Kidney (tissue), 22 donors: ENCODE measurements at places on chromosomes 11 and 22. TPM values are rescaled to one million over a fixed set of nuclear protein-coding genes. Genes with fewer than 3 reads are reported as not detected.

Gene DRICH1
- 1.3 TPM for polyA plus RNA-seq

DNA sequence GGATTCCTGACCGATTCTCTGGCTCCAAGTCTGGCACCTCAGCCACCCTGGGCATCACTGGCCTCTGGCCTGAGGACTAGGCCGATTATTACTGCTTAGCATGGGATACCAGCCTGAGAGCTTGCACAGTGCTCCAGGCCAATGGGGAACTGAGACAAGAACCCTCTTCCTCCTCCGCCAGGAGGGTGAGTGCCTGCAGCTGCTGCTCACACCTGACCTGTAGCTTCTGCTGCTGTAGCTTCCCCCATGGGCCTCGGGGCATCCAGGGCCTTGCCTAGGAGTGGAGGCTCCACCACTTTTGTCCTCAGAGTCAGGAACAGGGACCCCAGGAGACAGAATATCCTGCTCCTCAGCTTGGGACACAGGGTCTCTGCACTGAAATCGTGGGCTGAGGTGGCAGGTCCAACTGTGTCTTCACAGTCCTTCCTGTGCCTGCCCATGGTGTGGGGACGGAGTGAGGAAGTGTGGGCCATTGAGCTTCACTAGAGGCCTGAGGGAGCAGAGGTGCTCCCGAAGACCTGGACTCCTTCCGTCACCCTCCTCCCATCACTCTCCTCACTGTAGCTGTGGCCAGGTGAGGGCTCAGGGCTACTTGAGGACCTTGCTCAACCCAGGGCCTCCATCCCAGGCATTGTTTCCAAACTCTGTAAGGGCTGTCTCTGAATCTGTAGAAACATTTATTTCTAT lies 103.8 kb downstream of the ZNF280B start:
- no peak for DNase-seq
- no peaks in the 10 kb centered on the region for H3K27me3 ChIP-seq
- no peaks in the 10 kb centered on the region for H3K36me3 ChIP-seq
- no peak overlapping the region for H3K4me3 ChIP-seq
- no peak overlapping the region for H3K27ac ChIP-seq
- H3K4me1 ChIP-seq, result no peaks in the 10 kb centered on the region

DNA sequence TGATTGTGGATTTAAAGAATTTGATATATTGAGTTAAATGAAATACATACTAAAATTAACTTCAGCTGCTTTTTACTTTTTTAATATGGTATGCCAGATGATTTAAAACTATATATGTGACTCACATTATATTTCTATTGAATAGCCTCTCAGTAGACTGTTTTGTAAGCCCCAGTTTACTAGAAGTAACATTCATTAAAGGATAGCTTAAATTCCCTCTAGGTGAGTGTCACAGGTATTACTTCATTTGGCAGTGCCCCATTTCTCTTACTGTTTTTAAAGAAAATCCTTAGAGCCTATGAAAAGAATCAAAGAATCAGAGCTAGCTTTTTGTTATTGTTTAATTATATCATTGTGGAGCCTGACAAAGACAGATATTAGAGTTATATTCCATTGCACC lies 48.6 kb downstream of the ZC3H12C start:
- no peak overlapping the region for H3K27ac ChIP-seq
- H3K4me1 ChIP-seq, result no peaks in the 10 kb centered on the region
- no peaks in the 10 kb centered on the region for H3K36me3 ChIP-seq
- H3K27me3 ChIP-seq, result no peaks in the 10 kb centered on the region
- no peak for DNase-seq

DNA sequence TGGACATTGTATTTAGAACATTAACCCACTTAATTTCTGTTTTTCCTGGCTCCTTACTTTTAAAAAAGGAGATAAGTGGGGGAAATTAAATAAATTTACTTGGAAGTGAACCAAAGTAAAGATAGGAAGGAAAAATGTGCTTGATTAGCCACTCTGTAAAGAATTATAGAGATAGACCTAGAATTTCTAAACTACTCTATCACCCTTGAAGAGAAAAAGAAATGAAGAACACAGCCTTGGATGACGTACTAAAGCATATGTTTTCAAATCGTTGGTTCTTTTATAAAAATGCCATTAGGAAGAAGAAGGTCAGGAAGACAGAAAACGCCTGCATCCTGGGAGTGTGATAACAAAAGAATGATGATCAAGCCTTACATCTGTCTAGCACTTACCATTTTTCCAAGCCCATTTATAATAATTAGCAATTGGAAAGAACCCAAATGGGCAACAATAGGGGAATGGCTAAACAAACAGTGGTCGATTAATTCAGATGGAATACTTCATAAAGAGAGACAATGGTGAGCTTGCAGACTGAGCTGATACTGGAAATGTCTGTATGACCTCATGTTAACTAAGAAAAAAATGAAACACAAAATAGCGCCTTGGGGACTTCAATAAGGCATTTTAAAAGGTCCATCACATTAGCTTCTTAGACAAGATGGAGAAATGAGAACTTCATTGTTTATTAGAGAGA lies 81.0 kb upstream of the LRRC55 start:
- no peaks in the 10 kb centered on the region for H3K4me1 ChIP-seq
- H3K27ac ChIP-seq, result no peak overlapping the region
- no peaks in the 10 kb centered on the region for H3K36me3 ChIP-seq
- H3K27me3 ChIP-seq, result no peaks in the 10 kb centered on the region
- H3K4me3 ChIP-seq, result no peak overlapping the region

- no peaks in the 10 kb centered on the region for H3K27me3 ChIP-seq
- DNase-seq, result no peak
- no peaks in the 10 kb centered on the region for H3K4me1 ChIP-seq
- H3K36me3 ChIP-seq, result no peaks in the 10 kb centered on the region
- no peak overlapping the region for H3K27ac ChIP-seq
These were observed 24.1 kb downstream of the FDX1 start for GRCh38 chr11:110453684-110454354.

DNA sequence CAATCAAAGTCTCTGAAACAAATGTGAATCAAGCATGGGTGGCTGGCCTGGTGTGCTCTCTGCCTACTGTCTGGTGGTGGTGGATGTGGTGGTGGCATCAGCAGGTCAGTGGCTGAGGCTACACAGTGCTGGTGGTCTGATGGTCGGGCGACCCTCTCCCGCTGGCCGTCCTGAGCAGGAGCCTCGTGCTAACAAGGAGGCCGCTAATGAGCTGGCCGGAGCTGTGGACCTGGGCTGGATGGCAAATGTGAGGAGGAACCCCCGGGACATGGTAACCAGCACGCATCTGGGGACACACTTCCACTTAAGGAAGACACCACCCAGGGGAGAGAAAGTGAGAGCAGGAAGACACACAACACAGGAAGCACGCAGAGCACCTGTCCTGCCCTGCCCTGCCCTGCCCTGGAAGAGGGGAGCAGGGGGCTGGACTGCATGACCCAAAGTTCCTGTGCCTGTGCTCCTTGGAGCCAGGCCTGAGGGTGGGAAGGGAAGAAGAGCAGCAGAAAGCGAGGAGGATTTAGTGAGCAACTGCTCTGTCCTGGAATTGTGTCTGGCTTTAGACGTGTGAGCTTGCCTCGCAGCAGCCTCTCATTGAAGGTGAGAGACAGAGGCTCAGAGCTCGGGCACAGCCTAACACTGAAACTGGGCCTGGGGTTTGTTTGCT lies 23.7 kb downstream of the SLC37A2 start:
- H3K27me3 ChIP-seq, result no peaks in the 10 kb centered on the region
- H3K36me3 ChIP-seq, result no peaks in the 10 kb centered on the region
- H3K4me3 ChIP-seq, result no peak overlapping the region

GRCh38 chr11:123775715-123776549 lies 21.6 kb upstream of the OR6X1 start:
- DNase-seq, result no peak
- H3K4me3 ChIP-seq, result no peak overlapping the region
- no peaks in the 10 kb centered on the region for H3K36me3 ChIP-seq

DNA sequence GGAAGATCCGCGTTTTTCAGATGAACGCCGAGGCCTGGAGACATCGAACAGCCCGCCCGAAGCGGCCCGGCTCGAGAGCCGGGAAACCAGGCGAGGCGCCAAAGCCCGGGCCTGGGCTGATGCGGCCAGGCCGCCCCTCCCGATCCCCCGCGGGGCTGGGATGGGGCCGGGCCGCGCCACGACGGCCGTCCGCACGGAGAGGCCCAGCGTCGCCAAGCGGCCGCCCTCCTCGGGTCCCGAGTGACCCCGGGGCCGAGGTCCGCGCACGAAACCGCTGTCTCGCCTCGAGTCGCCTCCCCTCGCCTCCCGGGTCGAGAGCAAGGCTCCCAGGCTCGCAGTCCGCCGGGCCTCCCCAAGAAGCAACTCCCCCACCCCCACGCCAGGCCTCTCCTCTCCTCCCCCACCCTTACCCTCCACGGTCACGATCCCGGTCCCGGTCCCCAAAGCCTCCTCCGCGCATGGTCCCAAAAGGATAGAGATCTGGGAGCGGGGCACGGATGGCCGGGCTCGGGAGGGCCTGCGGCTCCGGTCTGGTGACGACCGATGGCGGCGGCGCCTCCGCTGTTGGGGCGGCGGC lies 482 bp downstream of the DDX17 start:
- peak overlapping the region; percentile 84 for H3K4me3 ChIP-seq
- peak overlapping the region; percentile 100 for H3K27ac ChIP-seq
- DNase-seq, result no peak
- peaks cover 19% of the 10 kb centered on the region for H3K4me1 ChIP-seq
